ENCODE measurements at places on chromosomes 3 and 15.

- no peak for DNase-seq
Measured at GRCh38 chr3:41603807-41604206, 358.1 kb downstream of the ULK4 start.

DNA sequence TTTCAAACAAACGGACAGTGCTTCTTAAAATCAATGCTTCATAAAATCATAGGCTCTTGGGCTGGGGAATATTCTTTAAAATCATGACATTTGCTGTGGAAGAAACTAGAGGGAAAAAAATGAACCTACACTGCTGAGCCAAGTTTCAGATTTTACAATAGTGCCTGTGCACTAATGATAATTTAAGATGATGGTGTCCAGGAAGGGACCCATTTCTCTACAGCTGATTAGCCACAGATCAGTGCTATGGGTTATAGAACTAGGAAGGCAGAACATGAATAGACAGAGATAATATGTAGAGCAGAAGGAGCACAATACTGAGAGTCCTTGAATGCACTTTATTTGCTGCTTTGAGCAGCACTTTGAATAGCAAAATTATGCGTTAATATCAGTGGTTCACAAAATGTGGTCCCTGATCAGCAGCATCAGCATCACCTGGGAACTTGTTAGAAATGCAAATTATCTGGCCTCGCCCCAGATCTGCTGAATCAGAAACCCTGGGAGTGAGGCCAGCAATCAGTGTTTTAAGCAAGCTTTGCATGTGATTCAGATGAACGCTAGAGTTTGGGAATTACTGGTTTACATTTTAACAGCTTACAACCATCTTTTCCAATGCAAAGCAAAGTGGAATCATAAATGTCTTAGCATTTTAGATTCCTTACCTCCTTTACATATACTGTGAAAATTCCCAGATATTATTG is 135.8 kb upstream of the ANKRD28 start:
- peak; percentile 27 for DNase-seq

- DNase-seq = no peak
Measured at GRCh38 chr3:122952520-122952919, 75.0 kb downstream of the SEMA5B start.

- DNase-seq = no peak
Measured at GRCh38 chr3:62708638-62709373, 166.4 kb downstream of the CADPS start.

DNA sequence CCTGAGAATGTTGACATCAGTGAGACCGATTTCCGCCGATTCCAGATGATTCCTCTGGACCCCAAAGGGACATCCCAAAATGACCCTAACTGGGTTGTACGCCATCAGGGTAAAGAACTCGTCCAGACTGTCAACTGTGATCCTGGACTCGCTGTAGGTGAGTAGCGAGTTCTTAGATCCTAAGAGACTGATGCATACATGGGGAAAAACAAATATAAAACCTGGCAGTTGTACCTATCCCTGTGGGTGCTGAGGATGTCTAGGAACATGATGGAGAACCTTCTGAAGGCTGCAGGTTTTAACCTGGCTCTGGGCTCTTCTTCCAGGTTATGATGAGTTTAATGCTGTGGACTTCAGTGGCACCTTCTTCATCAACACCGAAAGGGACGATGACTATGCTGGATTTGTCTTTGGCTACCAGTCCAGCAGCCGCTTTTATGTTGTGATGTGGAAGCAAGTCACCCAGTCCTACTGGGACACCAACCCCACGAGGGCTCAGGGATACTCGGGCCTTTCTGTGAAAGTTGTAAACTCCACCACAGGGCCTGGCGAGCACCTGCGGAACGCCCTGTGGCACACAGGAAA is 12.3 kb downstream of the THBS1 start:
- peak; percentile 7 for DNase-seq

GRCh38 chr3:61780016-61780415 is 218.6 kb downstream of the PTPRG start:
- peak; percentile 34 for DNase-seq

DNA sequence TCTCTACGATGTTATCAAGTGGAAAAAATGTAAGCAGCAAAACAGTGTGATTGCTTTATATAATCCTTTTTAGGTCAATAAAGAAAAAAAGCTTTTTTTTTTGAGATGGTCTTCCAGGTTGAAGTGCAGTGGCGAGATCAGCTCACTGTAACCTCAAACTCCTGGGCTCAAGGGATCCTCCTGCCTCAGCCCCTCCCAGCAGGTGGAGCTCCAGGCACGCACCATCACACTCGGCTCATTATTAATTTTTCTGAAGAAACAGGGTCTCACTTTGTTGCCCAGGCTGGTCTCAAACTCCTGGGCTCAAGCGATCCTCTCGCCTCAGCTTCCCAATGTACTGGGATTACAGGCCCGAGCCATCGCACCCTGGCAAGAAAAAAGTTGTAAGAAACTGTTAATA is 17.3 kb downstream of the RNF168 start:
- no peak for DNase-seq

GRCh38 chr15:60416484-60416883 is 18.7 kb upstream of the ANXA2 start:
- no peak for DNase-seq

GRCh38 chr3:184795522-184796190 is 16.3 kb upstream of the VPS8 start:
- no peak for DNase-seq

GRCh38 chr15:66558271-66558670 is 7.5 kb downstream of the LCTL start:
- DNase-seq = no peak

- DNase-seq = no peak
Measured at GRCh38 chr3:9222956-9223639, 26.3 kb downstream of the SRGAP3 start.

- no peak for DNase-seq
Measured at GRCh38 chr3:65107174-65107573, 419.4 kb upstream of the ADAMTS9 start.

DNA sequence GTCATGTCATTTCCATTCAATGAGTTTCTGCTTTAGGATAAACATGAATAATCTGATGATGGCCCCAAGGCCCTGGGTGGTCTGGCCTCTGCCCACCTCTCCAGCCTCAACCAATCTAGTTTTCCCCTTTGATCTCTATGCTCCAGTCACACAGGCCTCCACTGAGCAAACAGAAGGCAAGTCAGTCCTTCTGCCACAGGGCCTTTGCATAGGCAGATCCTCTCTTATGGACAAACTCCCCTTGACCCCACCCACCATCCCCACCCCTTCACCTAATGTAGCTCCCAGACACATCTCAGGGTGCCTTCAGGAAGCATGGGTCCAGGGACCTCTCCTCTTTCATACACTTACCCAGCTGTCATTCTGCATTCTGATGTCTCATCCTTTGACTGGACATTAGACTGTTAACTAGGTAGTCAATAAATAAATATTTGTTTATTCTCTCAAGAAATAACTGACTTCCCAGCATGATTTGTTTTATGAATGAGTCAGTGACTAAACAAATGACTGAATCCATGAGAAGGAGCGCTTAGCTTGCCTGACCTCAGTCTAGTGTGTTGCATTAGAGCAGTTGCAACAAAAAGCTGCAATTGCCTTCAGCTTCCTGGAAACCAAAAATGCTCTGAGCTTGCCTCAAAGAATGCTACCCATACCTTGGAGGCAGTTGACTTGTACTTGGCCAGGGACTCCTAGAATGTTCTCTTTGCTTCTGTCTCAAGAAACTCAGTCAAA is 386.6 kb upstream of the WNT5A start:
- no peak for DNase-seq

DNA sequence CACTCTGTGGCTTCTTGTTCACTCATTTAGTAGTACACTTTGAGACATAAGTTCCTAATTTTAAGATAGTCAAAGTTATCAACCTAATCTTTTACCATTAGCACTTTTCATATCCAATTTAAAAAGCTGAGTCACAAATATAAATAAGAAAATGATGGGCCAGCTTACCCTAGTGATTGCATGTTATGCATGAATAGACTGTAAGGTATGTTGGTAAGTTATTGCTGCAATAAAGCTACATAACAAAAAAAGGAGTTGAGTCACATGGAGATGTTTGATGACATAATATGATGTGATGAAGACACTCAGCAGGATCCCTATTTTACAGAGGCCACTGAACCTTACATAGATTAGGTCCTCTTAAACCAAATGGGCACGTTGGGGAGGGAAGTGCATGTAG is 161.3 kb downstream of the OCA2 start:
- peak; percentile 42 for DNase-seq
